A549 treated with ZK216348 at 1 μM for 4 hours (cell line): ENCODE measurements at places on chromosomes 12 and 14. TPM values are rescaled to one million over a fixed set of nuclear protein-coding genes. Genes with fewer than 3 reads are reported as not detected.

KRT5 gene
- 0.20 to 0.49 TPM (median 0.25 TPM) in 5 replicates for total RNA-seq

PPM1H gene
- total RNA-seq, result 6.0 to 8.9 TPM (median 7.6 TPM) in 5 replicates

AP1G2 gene
- total RNA-seq, result 34.0 to 61.8 TPM (median 48.7 TPM) in 5 replicates

PLCZ1 gene
- total RNA-seq, result not detected in 5 replicates

MYL6B gene
- 70.2 to 85.1 TPM (median 77.2 TPM) in 5 replicates for total RNA-seq

CLEC7A gene
- not detected in 5 replicates for total RNA-seq

SLC25A21 gene
- total RNA-seq, result 0.34 to 2.3 TPM (median 0.75 TPM) in 5 replicates

P2RX7 gene
- total RNA-seq, result not detected in 5 replicates

PPP1R3E gene
- total RNA-seq, result 3.0 to 5.3 TPM (median 3.6 TPM) in 5 replicates

KDM2B gene
- 16.5 to 22.4 TPM (median 21.0 TPM) in 5 replicates for total RNA-seq

CCDC175 gene
- not detected in 5 replicates for total RNA-seq

TMPRSS12 gene
- not detected in 5 replicates for total RNA-seq

IAPP gene
- not detected in 5 replicates for total RNA-seq

LRTM2 gene
- not detected in 5 replicates for total RNA-seq

SLC6A15 gene
- 1.5 to 5.8 TPM (median 4.1 TPM) in 5 replicates for total RNA-seq

AJUBA gene
- 33.6 to 42.2 TPM (median 39.4 TPM) in 5 replicates for total RNA-seq

GPR65 gene
- not detected in 5 replicates for total RNA-seq

ZNF385A gene
- total RNA-seq, result 11.3 to 23.1 TPM (median 20.0 TPM) in 5 replicates

SH2B3 gene
- total RNA-seq, result 5.1 to 7.1 TPM (median 5.9 TPM) in 5 replicates

CCDC38 gene
- 0.09 to 0.13 TPM in 2 of 5 replicates, not detected in the others for total RNA-seq

POLE2 gene
- 8.8 to 15.4 TPM (median 13.7 TPM) in 5 replicates for total RNA-seq

OR4E1 gene
- not detected in 5 replicates for total RNA-seq

PMCH gene
- total RNA-seq, result not detected in 5 replicates

CCDC60 gene
- not detected in 5 replicates for total RNA-seq

TAS2R30 gene
- total RNA-seq, result not detected in 5 replicates

SSPN gene
- 0.17 to 0.39 TPM (median 0.34 TPM) in 5 replicates for total RNA-seq
